ENCODE measurements at places on chromosomes 5 and 9.
A peak's percentile ranks its signal among the peaks of the same experiment; 100 is the strongest.

DNA sequence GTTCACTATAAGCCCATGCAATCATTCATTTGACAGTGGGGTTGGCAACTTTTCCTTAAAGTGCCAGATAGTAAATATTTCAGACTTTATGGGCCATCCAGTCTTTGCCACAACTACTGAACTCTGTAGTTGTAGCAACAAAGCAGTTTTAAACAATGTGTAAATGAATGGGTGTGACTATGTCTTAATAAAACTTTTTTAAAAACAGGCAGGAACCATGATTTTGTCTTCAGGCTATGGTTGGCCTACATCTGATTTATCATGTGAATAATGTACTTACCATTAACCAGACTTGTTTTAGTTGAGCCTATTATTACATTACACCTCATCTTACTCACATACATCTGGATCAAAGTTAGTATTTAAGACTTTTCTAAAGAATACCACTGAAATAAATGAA is 361.6 kb downstream of the GABRG2 start:
- DNase-seq, result no peak

DNA sequence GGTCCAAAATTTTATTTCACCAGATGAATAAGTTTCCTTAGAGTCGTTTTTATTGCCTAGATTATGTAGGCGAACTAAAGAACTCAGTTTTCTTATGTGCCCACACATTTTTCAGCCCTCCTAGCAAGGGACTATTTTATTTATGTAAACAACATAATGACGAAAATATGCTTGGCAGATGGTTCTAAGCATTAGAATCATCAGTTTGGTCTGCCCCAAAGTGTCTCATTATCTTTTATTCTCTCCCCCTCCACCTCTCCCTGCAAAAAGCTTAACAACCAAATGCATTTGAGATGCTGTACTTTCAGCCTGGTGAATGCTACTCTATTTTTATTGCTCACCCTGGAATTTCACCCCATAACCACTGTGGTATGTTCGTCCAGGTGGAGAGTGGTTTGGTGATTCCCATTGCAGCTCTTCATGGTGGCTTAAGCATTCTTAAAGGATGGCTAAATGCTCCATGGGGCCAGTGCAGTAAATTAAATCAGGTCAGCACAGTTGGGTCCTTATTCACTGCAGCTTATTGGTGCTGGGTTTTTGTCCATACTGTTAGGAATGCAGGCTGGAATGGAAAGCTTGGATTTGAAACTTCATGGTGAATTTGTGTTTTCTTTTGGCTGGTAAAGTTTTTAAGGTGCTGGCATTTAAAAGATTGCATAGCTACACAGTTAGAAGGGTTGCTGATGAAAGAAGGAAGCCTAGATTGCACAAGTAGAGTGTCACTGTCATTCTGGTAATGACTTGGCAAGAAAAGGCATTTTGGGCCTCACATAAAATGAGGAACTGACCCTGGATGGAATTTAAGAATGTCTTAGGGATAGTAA is 39.2 kb downstream of the TLE4 start:
- no peak for DNase-seq

GRCh38 chr5:139908749-139909148 is 113.1 kb downstream of the PSD2 start:
- no peak for DNase-seq

DNA sequence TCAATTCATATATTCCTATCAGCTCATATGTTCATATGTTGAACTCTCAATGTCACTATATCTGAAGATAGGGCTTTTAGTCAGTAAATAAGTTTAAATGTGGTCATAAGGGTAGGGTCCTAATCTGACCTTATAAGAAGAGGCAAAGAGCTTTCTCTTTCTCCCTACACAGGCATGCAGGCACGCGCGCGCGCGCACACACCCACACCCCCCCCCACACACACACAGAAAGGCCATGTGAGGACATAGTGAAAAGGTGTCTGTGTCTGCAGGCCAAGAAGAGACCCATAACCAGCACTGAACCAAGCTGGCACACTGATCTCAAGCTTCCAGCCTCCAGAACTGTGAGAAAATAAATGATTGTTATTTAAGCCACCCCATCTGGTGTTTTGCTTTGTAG is 76.0 kb downstream of the PDE4D start:
- no peak for DNase-seq

- no peak for DNase-seq
Observed at GRCh38 chr5:149561848-149562247, 10.6 kb upstream of the CSNK1A1 start.

DNA sequence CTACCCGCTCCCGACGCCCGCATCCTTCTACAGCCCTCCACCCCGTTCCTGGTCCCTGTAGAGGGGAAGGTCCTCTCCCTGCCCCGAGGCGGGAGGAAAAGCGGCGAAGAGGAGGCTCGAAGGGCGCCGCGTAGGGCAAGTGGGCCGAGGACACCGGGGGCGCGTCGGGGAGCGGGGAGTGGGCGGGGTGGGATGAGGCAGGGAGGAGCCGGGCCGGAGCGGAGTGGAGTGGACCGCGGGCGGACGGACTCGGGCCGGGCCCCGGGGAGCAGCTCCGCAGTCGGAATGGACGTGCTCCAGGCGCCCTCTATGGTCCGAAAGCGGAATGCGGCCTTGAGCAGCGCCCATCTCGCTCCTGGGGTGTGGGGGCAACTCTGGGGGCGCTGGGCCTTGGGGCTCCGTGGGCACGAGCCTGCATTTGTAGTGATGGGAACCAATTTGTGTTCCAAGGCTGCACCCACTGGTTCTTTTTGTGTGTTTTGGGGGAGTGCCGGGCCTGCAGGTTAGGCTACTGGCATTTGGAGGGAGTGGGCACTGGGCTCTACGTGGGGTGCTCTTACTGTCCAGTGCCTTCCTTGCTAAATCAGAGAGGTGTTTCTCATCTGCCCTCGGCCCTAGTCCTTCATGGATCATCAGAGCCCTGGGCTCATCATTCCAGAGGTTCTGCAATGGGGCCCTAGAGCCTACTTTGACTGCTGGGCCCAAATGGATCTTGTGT is 7.3 kb downstream of the IRX1 start:
- DNase-seq, result no peak

GRCh38 chr9:124949387-124949786 is 8.5 kb upstream of the GOLGA1 start:
- DNase-seq, result no peak

DNA sequence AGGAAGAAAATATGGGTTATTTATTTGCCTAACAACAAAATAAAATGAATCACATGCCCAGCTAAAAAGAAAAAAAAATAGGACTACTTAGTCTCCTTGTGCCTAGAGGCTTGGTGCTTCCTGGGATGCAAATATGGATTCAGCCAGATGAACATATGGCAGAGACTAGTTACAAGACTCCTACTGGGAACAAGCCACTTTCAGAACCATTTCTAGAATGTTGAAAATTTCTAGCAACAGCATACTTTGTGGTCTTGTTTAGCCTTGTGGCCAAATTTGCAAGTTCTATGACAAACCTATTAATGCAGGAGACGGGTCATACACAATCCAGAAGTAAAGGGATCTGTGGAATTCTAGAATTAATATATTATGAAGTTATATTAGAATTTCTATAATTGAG is 198.7 kb downstream of the CHSY3 start:
- no peak for DNase-seq

- no peak for DNase-seq
Observed at GRCh38 chr5:173291722-173292658, 36.2 kb downstream of the STC2 start.

GRCh38 chr5:95163079-95163478 is 121.8 kb downstream of the MCTP1 start:
- DNase-seq, result no peak

GRCh38 chr5:129771058-129771838 is 23.4 kb downstream of the MINAR2 start:
- DNase-seq, result peak; percentile 33

- no peak for DNase-seq
Observed at GRCh38 chr9:122930541-122931225, 629 bp downstream of the ZBTB26 start.

DNA sequence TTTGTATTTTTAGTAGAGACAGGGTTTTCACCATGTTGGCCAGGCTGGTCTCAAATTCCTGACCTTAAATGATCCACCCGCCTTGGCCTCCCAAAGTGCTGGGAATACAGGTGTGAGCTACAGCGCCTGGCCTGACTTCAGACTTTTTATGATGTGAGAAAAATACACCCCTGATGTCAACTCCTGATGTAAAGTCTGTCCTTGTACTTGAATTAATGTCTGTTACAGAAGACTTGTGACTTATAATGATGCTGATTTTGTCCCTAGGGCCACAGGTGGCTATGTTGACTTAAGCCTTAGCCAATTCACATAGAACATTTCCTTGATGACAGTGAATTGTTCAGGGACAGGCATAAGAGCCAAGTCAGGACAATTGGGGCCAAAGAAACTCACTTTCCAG is 42.5 kb upstream of the MELK start:
- DNase-seq, result no peak

- DNase-seq, result no peak
Observed at GRCh38 chr9:95574866-95575553, 58.2 kb upstream of the PTCH1 start.

- no peak for DNase-seq
Observed at GRCh38 chr5:89542736-89543135, 659.8 kb upstream of the MEF2C start.

DNA sequence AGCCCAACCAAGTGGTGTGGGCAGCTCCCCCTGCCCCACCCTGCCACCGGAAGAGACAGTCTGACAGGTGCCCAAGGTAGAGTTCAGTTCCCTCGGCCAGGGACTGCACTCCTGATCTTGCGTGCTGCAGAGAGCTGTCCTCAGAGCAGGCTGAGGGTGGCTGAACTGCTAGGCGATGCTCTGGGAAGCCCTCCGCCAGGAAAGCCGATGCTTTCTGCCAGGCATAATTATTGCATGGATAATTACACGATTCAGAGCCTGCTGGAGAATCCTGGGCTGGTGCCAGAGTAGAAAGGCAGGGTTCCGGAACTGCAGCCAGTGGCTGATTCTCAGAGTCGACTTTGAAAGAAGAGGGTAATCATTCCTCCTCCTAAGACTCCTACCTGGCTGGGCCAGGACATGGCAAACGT is 19.3 kb downstream of the KCNIP1 start:
- DNase-seq, result no peak

DNA sequence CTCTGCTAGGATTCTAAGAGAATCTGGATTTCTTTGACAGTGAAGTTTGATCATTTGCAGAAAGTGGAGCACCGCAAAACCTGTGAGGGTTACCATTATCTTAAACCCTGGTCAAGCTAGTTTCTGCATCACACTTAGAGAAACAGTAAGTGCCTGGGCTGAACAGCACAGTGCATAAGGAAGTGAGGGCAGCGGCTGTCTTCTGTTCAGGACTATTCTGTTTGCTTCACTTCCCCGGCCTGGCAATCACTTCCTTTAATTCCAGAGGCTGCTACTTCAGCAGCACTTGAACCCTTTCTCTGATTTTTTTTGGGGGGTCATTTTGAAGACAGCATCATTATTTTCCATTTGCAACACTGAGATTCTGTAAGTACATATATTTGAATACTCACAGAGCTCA is 32.0 kb downstream of the SEMA6A start:
- DNase-seq, result no peak

DNA sequence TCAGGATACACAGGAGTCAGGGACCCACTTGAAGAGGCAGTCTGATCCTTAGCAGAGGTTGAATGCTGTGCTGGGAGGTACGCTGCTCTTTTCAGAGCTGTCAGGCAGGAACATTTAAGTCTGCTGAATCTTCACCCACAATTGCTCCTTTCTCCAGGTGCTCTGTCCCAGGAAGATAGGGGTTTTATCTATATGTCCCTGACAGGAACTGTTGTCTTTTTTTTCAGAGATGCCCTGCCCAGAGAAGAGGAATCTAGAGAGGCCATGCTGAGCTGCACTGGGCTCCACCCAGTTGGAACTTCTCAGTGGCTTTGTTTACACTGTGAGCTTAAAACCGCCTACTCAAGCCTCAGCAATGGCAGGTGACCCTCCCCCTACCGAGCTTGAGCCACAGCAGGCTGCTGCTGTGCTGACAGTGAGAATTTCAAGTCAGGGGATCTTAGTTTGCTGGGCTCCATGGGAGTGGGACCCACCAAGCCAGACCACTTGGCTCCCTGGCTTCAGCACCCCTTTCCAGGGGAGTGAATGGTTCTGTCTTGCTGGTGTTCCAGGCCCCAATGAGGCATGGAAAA is 169.0 kb downstream of the FBXL17 start:
- no peak for DNase-seq

DNA sequence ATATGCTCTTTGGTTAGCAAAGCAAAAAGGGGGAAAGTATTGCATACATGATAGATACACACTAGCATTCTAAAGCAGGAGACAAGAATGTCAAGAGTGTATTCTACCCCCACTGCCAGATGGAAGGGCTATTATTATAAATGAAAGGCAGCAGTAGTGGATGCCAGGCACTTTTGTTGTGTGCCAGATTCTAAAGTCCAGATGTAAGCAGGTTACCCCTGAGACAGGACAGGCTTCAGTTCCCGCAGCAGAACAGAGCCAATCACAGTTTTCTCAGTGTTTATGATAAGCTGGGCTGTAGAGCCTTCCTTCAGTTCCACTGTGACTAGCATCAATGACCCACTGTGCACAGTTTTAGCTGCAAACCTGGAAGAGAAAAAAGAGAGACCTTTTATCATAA is 226.6 kb upstream of the TBCA start:
- DNase-seq, result no peak

DNA sequence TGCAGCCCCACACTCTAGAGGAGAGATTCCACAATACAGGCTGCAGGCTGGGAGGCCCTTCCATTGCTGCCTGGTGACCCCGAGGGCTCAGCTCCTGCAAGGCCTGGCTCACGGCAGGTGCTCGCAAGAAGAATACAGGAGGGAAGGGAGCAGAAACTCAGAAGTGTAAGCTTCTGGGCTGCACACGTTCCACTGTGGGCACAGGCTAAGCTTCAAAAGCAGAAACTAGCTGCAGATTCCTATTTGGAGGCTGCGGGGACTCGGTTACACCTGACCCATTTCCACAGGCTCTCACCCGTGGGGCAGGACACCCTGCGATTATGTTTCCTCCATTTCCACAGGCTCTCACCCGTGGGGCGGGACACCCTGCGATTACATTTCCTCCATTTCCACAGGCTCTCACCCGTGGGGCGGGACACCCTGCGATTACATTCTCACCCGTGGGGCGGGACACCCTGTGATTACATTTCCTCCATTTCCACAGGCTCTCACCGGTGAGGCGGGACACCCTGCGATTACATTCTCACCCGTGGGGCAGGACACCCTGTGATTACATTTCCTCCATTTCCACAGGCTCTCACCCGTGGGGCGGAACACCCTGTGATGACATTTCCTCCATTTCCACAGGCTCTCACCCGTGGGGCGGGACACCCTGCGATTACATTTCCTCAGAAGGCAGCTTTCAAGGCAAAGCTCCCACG is 10.3 kb downstream of the LPCAT1 start:
- no peak for DNase-seq

- DNase-seq, result no peak
Observed at GRCh38 chr5:17805227-17805825, 171.1 kb downstream of the TAF11L14 start.

GRCh38 chr9:68702493-68702892 is 2.5 kb upstream of the PIP5K1B start:
- no peak for DNase-seq
